ENCODE measurements at places on chromosomes 1 and 21.

- no peak for DNase-seq
Measured at GRCh38 chr1:183506561-183506960, 34.3 kb downstream of the SMG7 start.

DNA sequence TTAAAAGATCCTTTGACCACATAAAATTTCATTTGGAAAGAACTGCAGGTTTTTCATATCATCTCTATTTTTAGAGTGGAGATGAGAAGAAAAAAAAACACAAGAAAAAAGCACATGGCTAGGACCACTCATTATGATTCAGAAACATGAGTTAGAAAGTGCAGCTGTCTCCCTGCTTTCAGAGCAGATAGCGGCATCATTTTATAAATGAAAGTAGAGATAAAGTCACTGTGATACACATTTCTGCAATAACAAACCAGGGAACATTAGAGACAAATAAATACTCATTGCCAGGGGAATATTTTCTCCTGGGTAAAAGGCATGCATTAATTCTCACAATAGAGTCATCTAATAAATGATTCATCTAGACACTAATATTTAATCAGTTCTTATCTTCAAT, 87.5 kb upstream of the PLPPR4 start:
- no peak for DNase-seq

DNA sequence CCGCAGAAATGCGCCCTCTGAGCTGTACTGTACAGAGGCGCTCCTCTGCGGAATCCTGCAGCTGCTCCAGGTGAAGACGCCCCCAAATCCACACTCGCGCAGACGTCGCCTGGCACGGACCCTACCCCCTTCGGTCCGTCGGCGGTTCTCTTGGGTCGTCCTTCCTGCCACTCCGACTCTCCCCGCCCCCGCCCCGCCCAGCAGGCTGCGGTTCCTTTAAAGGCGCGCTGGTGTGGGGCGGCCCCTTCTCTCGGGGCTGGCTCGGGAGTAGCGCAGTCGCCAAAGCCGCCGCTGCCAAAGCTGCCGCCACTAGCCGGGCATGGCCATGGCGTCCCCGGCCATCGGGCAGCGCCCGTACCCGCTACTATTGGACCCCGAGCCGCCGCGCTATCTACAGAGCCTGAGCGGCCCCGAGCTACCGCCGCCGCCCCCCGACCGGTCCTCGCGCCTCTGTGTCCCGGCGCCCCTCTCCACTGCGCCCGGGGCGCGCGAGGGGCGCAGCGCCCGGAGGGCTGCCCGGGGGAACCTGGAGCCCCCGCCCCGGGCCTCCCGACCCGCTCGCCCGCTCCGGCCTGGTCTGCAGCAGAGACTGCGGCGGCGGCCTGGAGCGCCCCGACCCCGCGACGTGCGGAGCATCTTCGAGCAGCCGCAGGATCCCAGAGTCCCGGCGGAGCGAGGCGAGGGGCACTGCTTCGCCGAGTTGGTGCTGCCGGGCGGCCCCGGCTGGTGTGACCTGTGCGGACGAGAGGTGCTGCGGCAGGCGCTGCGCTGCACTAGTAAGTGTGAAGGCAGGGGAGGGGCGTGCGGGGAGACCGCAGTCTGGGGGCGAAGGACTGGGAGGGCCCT, at the start of gene RASSF5:
RASSF5 (plus strand) TSS at position 248 of the 846 bp plus-strand sequence; CDS start at position 320, 72 bp downstream.
- no peak for DNase-seq

DNA sequence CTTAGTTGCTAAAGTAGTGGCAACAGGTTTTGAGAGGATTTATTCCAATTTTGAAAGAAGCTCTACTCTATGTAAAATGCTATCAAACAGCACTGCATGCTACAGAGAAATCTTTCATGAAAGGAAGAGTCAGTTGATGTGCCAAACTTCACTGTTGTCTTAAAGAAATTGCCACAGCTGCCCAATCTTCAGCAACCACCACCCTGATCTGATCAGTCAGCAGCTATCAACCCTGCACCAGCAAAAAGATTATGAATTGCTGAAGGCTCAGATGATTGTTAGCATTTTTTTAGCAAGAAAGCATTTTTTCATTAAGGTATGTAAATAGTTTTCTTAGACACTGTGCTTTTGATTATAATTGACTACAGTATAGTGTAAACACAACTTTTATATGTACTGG, 49.6 kb downstream of the SLC9C2 start:
- DNase-seq: no peak

GRCh38 chr1:160354388-160354985, 11.3 kb downstream of the NCSTN start:
- DNase-seq: no peak

DNA sequence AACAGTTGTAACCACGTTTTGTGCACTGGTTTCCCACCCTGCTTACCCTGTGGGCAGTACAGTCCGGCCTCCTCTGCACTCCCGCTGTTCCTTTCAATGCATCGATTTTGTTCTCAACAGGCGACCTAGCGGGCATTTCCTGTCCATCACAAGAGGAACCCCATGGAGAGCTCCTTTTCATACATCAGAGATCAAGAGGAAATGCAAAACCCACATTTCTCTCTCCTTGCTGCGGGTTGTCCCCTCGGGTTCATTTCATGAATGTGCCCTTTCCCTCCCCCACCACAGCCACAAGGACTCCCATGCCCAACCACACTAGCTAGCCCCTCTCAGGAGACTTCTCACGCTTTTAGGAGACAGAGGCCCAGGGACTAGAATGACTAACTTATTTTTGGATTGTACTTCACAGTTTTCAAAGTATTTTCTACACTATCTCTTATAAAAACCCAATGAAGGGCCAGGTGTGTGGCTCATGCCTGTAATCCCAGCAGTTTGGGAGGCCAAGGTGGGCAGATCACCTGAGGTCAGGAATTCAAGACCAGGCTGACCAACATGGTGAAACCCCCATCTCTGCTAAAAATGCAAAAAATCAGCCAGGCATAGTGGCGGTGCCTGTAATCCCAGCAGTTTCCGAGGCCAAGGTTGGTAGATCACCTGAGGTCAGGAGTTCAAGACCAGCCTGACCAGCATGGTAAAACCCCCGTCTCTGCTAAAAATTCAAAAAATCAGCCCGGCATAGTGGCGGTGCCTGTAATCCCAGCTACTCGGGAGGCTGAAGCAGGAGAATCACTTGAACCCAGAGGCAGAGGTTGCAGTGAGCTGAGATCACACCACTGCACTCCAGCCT, 18.4 kb downstream of the ATP1A4 start:
- no peak for DNase-seq

- DNase-seq: no peak
Measured at GRCh38 chr1:43541721-43542401, 11.2 kb downstream of the PTPRF start.

GRCh38 chr1:184051138-184051484, 419 bp upstream of the TSEN15 start:
- no peak for DNase-seq

GRCh38 chr1:197397895-197398294, 129.8 kb downstream of the CRB1 start:
- DNase-seq: no peak

GRCh38 chr1:111992476-111992875, 3.0 kb upstream of the KCND3 start:
- DNase-seq: no peak

Measured in skeletal muscle cell (primary cell).